Stimulated activated CD8-positive, alpha-beta memory T cell treated with anti-CD3 and anti-CD28 coated beads, Interleukin-15, amount 100 ng/mL, for 1 hour (primary cell): ENCODE measurements at places on chromosomes 6 and 20.

- no peak for DNase-seq
These were observed 49.1 kb downstream of the MAP3K7 start for GRCh38 chr6:90537723-90538258.

DNA sequence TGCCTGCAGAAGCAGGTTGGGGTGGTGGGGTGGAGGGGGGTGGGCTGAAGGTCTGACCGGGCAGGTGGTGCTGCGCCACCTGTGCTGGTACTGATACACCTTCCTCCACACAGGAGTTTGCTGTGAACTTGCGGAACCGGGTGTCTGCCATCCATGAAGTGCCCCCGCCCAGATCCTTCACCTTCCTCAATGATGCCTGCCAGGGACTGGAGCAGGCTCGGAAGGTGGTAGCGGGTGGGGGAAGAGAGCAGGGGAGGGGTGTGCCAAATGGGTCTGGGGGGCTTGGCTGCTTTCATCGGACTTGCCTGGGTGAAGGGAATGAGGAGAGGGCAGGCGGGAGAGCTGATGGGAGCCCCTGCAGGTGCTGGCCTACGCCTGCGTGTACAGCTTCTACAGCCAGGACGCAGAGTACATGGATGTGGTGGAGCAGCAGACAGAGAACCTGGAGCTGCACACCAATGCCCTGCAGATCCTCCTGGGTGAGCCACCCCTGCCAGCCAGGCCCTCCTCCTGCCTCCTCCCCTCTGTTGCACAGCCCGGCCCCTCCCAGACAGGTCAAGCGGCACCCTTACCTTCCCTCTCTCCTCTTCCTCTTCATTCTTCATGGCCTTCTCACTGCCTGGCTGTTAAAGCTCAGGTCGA is 6.7 kb downstream of the DNPH1 start:
- DNase-seq: no peak

DNA sequence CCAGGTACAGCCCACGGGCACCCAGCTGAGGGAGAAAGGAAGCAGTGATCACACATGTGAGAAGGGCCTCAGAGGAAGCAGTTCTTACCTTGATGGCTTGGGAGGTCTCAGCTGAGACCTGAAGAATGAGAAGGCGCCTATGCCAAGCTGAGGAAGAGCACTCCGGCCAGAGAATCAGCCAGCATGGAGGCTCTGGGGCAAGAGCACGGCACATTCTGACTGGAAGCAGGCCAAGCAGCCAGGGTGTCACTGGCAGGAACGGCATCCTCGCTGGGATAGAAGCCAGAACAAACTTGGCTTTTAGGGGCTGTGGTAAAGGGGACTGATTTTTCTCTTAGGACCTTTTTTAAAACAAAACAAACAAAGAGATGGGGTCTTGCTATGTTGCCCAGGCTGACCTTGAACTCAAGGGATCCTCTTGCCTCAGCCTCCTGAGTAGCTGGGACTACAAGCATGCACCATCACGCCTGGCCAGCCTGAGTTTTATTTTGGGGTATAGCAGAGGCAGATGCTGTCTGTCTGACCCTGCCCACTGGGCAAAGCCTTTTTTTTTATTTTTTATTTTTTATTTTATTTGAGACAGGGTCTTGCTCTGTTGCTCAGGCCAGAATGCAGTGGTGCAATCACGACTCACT is 17.6 kb downstream of the GHRH start:
- DNase-seq: no peak

DNA sequence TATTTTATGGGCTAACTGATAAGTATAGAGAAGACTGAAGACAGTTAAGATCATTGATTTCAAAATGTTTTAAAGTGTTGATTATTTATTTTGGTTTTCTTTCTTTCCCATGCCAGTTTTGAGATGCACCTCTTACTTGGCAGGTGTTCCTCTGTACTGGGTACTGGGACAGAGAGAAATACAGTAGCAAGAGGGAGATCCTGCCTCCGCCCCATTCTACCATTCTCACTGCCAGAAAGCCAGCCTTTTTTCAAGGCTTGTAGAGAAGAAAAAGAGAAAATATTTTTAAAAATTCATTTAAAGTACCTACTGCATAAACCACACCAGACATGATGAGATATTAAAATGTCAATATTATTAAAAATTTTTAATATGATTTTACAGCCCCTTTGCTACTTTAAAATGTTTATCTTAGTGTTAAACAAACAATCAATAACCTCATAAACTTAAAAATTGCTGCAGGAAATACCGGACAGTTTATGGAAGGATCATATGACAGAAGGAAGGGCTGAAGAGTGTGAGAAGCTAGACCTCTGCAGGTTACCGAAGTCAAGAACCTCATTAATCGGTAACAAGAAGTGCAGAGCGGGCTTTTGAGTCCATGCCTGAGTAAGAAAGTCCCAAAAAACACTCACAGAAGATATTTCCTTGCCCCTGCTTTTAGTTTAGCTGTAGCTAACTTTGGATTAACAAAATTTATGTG is 117.8 kb upstream of the ESR1 start:
- no peak for DNase-seq

GRCh38 chr6:2134554-2134953 is 110.9 kb downstream of the GMDS start:
- DNase-seq: no peak

DNA sequence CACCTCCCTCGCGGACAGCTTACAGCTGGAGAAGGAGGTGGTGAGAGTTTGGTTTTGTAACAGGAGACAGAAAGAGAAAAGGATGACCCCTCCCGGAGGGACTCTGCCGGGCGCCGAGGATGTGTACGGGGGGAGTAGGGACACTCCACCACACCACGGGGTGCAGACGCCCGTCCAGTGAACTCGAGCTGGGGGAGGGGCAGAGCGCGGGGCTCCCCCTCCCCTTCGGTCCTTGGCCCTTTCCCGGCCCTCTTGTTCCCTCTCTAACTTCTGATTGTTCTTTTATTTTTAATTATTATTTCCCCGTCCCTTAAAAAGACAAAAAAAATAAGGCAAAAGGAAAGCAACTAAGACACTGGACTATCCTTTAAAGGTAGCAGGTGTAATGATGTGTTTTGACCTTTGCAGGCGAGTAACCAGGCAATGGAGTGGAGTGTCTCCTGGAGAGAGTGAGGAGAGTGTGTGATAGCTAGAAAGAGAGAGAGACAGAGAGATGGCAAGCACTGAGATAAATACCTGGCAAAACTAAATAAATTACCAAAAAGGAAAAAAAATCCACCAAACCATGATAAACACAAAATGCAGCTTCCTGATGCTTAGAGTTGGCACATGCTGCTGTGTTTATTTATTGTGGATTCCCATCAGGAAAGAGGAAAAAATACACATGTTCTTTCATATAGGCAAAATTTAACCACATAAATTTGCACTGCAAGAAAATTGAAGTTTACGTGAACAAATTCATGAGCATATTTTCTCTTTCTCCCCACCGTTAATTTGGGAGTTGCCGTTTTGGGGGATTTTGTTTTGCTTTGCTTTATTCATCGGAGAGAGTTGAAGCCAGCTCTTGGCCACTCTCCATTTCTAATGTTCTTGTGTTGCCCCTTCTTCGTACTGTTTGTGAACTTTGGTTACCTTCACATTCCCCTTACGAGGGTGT is 1.9 kb downstream of the POU3F2 start:
- DNase-seq: no peak

- no peak for DNase-seq
These were observed 165.9 kb downstream of the SASH1 start for GRCh38 chr6:148508401-148509041.

GRCh38 chr6:72865467-72865866 is 243.6 kb downstream of the KCNQ5 start:
- DNase-seq: no peak

DNA sequence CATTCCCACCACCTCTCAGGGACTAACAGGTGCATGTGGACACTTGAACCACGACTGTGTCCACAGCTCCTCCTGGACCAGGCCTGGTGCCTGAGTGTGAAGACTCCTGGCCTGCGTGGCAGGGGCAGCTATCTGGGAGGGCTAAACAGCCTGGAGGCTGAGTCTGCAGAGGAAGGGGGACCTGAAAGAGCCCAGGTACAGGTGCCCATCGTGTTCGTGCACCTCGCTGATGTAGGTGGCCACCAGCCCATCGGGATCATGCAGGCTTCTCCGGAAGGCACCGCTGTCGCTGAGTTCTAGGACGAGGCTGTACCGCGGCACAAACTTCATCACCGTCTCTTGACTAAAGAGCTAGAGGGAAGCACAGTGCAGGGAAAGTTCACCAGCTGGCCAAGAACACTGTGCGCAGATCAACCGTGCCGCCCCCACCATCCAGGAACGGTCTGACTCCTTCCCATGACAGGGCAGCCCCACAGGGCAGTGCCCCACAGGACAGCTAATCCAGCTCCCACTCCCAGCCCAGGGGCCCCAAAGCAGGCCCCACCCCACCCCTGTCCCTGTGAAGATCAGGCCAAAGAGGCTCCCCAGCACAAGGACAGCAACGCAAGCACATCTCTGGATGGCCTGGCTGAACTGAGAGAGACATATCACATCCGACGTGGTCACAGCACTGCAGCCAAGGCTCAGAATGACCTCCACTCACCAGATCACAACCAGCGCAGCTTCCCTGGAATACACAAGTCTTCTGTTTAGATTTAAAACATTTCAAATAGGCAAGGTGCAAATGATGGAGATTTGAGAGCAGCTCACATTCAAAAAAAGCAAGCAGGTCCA is 14.8 kb downstream of the CST7 start:
- DNase-seq: no peak
